ENCODE measurements at places on chromosomes 2 and 18.

- peak; percentile 96 for DNase-seq
Measured at GRCh38 chr18:58362027-58362575, 266.8 kb downstream of the ALPK2 start.

DNA sequence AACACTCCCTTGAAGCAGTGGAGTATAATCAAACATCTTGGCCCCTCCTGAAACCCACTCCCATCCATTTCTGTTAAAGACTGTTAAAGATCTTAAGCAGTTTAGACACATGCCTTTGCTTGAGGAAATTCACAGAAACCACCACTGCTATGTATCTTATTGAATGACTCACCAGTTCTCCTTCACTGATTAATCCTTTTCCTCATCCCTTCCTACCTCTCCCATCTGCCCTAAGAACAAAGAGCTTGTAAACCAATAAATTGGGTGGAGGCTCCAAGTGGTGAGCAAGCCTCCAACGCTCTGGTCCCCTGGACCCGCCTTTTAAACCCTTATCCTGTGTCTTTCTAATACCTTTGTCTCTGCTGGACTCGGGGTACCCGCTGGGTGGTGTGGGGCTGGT is 746.1 kb downstream of the LRP1B start:
- DNase-seq: peak; percentile 59

DNA sequence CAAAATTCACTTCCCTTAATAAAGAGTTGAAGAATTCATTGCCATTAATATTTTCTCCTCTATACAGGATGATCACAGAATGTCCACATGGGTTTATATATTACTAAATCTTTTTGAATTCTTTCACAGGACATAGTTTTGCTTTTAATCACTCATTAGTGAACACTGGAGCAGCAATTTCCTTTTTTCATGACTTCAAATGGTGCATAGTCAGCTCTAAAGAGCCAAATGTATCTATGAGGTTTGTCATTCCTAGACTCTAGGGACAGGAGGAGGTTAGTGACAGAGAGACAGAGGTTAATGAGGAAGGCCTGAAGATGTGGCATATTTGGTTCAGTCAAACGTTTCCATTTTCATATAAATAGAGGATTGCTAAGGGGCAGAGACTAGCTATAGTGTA is 111.8 kb downstream of the FSHR start:
- no peak for DNase-seq

DNA sequence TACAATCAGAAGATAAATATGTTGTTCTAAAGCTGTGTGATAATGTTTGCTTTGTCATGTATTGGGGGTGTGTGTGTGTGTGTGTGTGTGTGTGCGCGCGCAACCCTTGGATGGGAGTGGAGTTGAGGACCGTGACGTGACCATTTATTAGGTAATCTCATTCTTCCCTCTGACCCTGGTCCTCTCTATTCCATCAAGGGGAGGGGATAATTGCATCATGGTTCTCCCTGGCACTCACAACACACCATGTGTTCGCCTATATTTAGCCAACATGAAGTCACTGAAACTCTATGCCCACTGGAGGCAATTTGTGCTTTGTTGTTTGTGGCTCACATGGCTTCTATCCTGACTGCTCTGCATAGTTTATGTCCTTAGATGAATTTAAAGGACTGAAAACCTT is 79.8 kb upstream of the LRPPRC start:
- no peak for DNase-seq
